ENCODE measurements at places on chromosomes 12 and 14. TPM values are rescaled to one million over a fixed set of nuclear protein-coding genes. Genes with fewer than 3 reads are reported as not detected.

Gene ERP27
- total RNA-seq, result not detected

Gene SLC39A9
- 54.1 TPM for total RNA-seq

Gene KRT71
- not detected for total RNA-seq

Gene RPS26
- total RNA-seq, result 32.3 TPM

Gene KMT2D
- 99.8 TPM for total RNA-seq

Gene ANKRD33
- not detected for total RNA-seq

Gene DLK1
- 4.4 TPM for total RNA-seq

Gene CYP27B1
- 3.2 TPM for total RNA-seq

Gene DCD
- total RNA-seq, result not detected

DNA sequence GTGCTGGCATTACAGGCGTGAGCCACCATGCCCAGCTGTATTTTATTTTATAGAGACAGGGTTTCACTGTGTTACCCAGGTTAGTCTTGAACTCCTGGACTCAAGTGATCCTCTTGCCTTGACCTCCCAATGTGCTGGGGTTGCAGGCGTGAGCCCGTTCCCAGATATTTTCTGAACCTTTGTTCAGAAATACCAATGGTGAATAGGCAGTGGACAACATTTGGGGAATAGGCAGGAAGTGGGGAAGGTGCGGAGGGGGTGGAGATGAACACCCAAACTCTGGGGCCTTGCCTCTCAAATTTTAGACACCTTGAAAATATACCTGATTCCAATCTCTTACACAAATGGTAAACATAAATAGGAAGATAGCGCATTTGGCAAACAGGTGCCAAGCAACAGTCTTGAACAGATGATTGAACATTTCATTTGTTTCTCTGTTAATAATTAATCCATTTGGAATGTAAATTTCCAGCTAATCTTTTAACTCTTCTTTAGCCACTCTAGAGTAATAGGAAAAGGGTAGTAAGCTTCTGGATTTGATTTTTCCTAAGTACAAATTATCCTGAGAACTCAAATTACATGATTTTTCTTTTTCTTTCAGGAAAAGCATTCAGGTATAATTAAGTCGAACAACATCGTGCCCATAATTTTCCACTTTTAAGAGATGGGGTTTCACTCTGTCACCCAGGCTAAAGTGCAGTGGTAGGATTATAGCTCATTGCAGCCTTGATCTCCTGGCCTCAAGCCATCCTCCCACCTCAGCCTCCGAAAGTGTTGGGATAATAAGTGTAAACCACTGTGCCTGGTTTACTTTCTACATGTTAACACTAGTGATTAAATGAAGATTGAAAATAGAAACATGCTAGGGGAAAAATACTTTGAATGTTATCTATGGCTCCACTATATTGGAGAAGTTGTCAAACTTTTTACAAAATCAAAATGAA lies 22.9 kb upstream of the RNF34 start:
- no peak for DNase-seq

DNA sequence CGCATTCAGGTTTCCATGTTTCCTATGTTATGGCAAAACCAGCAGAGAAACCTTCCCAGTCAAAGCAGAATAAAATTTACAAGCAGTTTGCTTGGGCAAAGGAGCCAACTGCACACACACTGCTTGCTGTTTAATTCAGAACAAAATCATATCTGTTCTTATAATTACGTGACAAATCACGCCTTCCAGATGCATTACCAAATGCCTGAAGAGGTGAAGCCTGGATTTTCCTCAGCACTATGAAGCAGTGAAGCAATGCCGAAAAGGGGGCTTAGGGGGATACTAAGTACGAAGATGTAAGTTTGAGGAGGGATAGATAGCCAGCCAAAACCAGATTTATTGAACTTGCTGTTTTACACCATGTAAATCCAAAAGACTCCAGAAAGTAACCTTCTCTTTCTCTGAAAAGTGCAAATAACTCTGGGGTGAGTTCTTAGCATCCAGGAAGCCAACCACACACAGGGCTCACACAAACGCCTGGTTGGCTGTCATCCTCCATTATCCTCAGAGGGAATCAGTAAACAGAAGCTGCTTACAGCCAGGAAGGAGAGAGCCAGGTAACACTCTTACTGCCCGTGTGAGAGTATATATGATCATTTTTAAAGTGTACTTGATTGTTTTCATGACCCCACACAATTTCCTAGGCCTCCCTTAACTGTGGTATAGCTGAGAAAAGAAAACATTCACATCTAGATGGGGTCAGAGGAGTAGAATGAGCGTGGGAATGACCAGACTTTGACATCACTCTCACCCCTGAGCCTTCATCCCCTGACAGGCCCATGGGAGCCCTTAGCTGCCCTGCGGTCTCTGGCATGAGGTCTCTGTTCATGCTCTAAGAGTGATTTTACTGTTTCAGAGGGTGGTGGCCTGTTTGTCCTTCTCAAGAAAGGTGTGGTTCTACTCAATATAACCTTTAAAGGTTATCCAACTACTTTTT lies 442.5 kb downstream of the EGLN3 start:
- no peak for DNase-seq

DNA sequence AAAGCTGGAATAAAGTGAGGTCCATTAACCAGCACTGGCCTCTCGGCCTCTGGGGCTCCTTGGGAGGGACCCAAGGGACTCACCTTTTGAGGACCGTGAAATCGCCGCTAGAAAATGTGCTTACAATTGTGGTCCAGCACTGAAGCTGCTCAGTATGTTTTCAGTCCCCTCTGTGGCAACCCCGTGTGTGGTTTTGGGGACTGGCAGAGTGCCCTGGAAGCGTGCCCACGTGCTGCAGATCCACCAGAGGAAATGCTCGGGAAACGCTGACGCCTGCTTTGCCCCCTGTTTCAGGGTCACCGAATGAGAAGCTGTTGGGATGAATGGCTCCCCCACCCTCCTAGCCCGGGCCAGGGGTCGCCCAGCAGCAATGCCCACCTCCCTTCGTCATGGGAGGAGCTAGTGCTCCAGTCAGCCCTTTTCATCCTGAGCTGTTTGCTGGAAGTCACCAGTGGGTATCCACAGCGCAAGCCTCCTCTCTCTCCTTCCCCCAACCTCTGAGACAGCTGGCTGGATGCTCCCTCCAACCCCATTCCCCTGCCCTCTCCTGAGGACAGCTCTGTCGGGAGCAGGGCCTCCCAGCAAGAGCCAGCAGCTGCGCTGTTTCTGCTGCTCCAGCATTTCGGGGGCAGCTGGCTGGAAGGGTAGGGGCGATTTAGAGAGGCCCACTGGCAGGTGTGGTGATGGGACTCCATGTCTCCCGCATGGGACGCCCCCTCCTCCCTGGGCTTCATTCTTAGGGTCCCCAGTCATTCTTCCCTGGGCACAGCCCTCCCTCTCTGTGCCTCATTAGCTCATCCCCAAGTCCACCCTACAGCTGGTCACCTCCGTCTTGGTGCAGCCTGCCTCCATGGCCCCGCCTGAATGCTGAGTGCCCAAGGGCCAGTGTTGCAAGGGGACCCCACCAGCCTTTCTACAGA lies 33.2 kb upstream of the PPP1R13B start:
- no peak for DNase-seq

DNA sequence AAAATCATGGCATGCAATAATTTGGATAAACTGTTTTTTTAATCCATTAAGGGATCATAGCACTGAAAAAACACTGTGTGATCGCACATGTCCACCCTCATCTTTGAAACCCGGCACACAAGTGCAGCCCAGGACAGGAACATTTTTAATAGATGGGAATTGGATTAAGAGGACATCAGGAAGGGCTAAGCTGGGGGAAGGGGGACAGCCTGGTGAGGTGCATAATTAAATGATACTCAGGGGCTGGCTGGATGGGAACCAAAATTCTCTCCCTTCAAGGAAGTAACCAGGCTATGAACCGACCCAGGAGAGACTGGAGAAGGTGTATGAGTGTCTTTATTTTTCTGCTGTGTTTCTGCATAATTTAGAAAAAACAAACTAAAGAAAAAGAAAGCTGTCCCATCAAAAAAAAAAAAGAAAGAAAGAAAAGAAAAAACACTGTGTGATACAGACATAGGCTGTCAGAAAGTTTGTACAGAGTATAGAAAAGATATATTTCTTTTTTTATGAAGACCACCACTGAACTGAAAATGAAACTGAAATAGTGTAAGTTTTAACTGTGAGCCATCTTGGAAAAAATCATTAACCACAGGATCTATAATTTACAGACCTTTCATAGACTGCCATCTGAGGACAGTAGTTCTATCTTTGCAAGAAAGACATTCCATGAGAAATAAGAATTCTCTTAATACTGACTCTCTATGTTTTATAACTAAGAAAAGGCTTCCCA lies 75.1 kb upstream of the SLC38A4 start:
- no peak for DNase-seq

GRCh38 chr12:109544955-109545531 lies 28.3 kb downstream of the MMAB start:
- DNase-seq, result no peak

GRCh38 chr14:95515596-95516552 lies 576 bp downstream of the SYNE3 start:
- DNase-seq, result peak; percentile 58

DNA sequence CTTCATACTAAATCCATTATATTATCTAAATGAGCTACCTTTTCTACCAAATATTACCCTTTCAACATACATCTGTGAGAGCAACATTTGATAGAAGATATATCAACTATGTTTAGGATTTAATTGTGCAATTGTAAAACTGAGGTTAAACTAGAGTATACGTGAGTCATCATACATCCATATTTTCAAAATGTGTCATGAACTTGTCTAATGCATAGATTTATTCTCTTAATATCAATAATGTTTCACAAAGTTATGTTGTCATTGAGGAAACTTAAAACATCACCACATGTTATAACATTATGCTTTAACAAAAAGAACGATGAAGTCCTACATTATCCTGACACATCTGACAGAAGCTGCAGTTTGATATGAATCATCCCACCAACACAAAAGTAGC lies 645.5 kb upstream of the NOVA1 start:
- DNase-seq, result no peak

- no peak for DNase-seq
Observed at GRCh38 chr12:42483521-42483790, 106.1 kb downstream of the PRICKLE1 start.

GRCh38 chr14:50932156-50932555 lies 12.1 kb downstream of the PYGL start:
- no peak for DNase-seq

DNA sequence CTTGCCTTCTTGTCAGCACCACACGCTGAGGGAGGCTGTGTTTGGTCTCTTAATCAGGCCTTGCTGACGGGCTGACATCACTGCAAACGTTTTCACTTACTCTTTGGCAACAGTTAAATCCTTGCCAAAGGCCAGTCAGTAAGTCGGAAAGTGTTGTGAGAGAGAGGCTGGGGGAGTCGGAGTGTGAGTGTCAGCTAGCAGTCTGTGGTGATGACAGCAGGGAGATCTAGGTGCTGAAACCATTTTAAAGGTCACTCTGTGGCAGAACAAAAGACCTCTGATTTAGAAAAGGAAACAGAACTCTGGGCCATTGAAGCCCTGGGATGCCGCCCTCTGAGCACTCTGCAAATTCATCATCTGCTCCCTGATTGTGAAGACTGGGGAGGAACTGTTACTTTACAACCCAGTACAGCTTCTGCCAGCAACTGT lies 143.5 kb downstream of the PAX9 start:
- DNase-seq, result no peak

GRCh38 chr14:50396631-50397389 lies at the start of gene CDKL1:
Gene CDKL1 (minus strand): TSS chr14:50396881. CDS start chr14:50395868, 1,013 bp downstream.
- peak; percentile 53 for DNase-seq

DNA sequence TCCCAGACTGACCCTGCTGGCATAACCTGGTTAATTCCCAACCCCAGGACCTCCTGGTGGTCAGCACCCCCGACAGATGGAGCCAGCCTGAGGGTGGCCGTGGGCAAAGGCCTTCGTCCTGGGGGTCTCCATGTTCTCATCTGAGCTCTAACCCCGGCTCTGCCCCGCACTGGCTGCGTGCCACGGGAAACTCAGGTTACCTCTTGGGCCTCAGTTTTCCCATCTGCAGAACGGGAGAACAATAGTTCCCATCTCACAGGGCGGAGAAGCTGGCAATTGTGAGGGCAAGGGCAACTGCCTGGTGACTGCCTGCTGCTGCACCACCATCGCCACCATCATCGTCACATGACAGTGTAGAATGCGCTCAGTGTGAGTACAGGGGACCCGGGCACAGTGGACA lies 77.9 kb downstream of the RFLNA start:
- no peak for DNase-seq

GRCh38 chr14:81990312-81990761 lies 456.7 kb upstream of the SEL1L start:
- DNase-seq, result peak; percentile 63

DNA sequence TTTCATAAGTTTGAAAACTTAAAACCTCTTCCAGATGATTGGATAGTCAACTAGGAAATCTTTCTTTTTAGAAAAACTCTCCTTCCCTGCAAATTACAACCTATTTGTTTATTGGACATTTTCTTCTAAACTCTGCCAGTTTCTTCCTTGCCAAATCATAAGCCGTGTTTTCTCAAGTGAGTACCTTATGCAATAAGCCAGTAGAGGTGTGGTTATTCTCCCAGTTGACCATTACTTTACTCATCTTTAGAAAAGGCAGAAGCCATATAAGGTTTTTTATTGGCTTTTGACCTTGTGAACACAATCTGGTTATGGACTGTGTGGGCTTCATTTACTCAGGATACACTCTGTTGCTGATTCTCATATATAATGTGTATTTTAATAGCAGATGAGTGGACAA lies 14.6 kb downstream of the ACTR6 start:
- no peak for DNase-seq

DNA sequence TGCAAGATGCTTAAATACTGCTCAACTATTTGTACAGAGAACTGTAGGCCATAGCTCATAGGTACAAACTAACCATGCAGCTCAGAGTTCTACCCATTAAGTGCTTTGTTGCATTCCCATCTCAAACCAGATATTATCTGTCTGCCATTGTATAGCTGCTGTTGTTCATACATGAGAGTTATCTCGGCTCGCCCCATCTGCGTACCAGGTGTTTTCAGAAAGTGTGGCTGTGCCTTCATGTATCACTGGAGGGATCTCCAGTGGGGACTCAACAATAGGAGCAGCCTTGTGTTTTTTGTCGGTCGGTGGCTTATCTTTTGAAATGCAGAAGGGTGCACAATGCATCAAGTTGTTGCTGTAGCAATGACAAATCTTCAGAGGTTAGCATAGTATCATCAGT lies 678.3 kb downstream of the RERGL start:
- DNase-seq, result no peak

- no peak for DNase-seq
Observed at GRCh38 chr12:106343214-106343528, 14.4 kb upstream of the POLR3B start.

GRCh38 chr12:104513681-104514080 lies 56.9 kb downstream of the CHST11 start:
- DNase-seq, result no peak

DNA sequence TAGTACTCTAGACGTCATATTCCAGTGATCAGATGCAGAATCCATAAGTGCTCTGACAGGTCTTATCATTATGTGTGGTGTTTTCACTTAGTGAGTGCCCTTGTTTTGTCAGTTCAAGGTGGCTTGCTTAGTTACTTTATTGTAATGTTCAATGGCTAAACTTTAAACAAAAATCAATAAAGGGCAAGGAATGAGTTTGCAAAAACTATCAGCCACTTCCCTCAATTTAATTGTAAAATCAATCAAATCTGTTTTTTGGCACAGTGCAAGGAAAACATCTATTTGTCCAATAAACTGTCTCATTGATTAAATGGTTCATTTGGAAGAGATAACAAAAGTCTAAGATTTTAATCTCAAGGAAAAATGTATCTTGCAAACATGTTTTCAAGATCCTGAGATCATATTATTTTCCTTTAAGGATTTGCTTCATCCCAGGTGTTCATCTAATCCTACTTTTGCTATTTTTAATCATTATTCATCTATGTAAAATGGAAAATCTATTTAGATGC lies 59.6 kb upstream of the EEA1 start:
- DNase-seq, result no peak
